ENCODE measurements at places on chromosomes 6 and 20.

- DNase-seq: no peak
Observed at GRCh38 chr20:1294497-1294896, 28.4 kb downstream of the SNPH start.

GRCh38 chr20:34791289-34792020 lies 34.0 kb downstream of the NCOA6 start:
- peak; percentile 27 for DNase-seq

GRCh38 chr6:145626857-145627256 lies 108.5 kb downstream of the EPM2A start:
- DNase-seq: no peak

GRCh38 chr6:139520321-139520768 lies 145.9 kb upstream of the CITED2 start:
- DNase-seq: no peak

GRCh38 chr6:157300436-157300835 lies 22.9 kb downstream of the TMEM242 start:
- DNase-seq: no peak

- DNase-seq: no peak
Observed at GRCh38 chr6:132643547-132643946, 15.4 kb downstream of the TAAR1 start.

DNA sequence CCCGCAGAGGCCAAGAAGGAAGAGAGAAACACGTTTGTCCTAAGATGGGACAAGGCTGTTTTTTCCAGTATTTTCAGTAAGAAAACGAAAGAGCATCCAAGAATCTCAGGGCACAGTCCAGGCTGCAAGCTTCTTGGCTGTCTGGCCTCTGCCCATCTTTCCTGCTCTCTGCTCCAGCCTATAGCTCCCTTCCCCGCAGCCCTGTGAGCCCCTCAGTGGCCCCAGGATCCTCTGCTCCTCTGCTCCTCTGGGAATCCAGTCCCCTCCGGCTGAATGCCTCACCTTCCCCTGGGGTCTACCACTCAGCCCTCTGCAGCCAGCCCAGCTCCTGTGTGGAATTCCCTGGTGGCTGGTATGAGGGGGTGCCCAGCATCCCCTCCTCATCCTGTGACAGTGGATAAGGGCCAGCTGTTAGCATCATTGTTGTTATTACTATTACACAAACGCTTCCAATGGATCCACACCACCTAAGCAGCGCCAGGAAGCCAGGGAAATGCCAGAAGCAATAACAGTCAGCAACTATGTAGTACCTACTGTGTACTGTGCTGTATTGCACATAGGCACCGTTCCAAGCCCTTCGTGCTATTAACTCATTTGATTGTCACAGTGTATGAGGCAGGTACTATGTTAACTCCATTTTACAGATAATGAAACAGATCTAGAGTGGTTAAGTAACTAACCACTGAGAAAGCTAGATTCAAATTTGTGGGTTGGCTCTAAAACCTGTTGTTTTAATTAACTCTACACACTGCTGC lies 60.3 kb upstream of the PTPN1 start:
- DNase-seq: no peak

DNA sequence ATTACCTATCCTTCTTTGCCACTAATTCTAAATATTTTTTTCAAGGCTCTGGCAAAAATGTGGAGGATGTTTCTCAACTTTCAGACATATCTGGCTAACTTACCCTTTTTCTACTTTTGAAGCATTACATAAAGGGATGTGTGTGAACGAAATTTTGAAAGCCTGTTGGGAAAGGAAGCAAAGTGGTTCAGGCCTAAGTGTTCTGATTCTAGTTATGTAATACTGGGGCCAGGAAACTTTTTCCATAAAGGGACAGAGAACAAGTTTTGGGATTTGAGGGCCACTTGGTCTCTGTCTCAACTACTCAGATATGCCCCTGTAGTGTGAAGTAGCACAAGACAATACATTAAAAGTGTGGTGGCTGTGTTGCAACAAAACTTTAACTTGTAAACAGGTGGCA lies 721.8 kb downstream of the PHF3 start:
- no peak for DNase-seq

DNA sequence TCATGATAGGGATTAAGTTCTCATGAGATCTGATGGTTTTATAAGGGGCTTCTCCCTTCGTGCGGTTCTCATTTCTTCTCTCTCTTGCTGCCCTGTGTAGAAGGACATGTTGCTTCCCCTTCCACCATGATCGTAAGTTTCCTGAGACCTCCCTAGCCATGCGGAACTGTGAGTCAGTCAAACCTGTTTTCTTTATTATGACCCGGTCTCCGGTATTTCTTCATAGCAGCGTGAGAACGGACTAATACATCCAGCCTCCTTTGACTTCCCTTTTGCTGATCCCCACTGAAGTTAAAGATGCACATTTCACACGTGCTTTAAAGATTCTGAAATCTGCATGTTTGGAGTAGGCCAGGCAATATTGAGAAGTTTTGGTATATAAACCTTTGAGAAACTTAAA lies 543.1 kb downstream of the PRKN start:
- no peak for DNase-seq

GRCh38 chr6:17831135-17831534 lies 124.4 kb upstream of the NUP153 start:
- no peak for DNase-seq

GRCh38 chr6:118968416-118968815 lies 33.5 kb upstream of the MCM9 start:
- DNase-seq: no peak

DNA sequence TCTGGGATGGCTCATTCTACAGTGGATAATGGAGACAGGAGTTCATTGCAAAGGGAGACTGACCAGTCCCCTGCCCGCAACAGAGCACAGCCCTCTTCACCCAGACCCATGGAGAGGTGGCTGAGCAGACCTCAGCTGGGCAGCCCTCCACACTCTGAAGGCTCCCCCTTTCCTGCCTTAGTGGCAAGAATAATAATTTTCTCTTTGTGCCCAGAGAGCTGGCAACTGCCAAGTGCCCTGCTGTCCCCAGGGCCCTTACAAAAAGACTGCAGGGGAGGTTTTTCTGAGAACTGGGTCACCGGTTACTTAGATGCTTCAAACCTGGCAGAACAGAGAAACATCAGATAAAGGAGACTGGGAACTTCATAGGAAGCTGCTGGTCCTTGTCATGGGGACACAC lies 35.4 kb upstream of the ZNFX1 start:
- DNase-seq: no peak

GRCh38 chr6:12363651-12364381 lies 73.7 kb downstream of the EDN1 start:
- DNase-seq: no peak

DNA sequence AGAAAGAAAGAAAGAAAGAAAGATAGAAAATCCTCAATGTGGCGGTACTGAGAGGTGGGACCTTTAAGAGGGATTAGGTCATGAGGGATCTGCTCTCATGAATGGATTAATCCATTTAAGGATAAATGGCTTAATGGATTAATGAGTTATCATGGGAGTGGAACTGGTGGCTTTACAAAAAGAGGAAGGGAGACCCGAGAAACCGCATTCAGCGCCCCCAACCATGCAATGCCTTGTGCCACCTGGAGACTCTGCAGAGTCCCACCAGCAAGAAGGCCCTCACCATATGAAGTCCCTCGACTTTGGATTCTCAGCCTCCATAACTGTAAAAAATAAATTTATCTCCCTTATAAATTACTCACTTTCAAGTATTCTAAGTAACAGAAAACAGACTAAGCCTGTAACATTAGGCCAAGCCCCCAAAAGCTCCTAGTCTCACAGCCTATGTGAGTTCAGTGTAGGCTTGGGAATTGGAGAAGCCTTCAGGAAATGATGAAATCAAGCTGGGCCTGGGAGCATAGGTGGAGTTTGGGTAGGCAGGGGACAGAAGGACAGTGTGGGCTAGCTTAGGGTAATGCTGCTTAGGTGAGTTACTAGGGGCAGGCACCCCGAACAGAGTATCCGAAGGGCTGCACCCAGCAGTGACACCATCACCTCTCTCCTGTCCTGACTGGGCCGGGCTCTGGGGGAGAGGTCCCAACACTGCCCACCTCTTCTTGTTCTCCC lies 36.2 kb upstream of the RNF24 start:
- DNase-seq: no peak

DNA sequence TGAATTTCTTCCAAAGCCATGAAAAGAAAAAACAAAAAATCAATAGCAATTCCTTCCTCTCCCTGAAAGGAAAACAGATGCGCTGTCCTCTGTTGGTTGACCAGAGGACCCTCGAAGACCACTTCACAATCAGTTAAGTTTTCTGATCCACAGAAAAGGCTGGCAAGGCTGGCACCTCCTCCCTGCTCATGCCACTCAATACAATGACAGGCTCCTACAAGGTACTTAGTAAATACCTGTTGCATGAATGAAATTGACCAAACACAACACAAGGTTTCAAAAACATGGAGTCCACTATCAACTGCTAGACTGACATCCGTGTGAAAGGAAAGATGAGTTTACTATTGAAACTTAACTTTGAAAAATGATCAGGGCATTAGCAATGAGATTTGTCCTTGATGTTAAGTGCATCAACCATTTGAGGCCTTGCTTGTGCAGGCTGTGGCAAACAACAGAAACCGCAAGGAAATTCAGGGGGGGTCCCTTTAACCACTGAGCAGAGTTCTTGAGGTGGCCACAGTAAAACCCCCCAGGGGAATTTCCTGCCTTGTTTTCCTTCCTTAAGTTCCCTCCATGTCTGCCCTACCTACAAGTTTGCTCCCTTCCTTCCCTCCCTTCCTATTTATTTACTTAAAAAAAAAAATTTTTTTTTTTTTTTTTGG lies 27.9 kb upstream of the RTF2 start:
- peak; percentile 21 for DNase-seq

- DNase-seq: no peak
Observed at GRCh38 chr20:10423735-10424134, 10.3 kb downstream of the MKKS start.

DNA sequence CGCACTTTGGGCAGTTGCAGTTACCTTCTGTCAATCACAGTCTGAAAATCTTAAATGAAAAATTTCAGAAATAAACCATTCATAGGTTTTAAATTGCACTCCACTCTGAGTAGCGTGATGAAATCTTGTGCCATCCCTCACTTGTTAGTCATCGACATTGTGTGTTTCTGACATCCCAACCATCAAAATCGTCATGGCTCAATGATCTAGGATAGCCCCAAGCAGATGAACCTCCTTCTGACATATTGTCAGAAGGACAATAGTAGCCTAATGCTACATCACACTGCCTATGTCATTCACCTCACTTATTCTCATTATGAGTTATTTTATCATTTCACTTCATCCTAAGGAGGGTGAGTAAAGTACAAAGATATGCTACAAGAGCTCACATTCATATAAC lies 284.8 kb downstream of the PTPRK start:
- DNase-seq: no peak

DNA sequence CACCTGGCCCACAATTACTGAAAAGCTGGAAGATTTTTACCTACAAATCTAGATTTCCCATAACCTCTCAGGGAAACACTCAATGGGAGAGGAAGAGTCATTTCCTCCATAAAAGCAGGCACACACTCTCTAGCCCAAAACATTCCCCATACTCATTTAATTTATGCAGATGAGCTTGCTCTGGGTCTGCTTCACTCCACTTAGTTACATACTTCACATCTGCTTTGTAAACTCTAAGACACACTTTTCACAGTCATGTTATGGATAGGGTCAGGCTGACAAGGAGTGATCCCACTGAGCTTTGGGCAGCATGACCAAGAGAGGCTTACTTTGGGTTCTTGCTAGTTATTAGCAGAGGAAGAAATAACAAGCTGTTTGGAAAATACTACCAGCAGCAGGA lies 27.4 kb downstream of the TRPC4AP start:
- DNase-seq: no peak

- no peak for DNase-seq
Observed at GRCh38 chr6:14742680-14743079, 503.2 kb upstream of the JARID2 start.

DNA sequence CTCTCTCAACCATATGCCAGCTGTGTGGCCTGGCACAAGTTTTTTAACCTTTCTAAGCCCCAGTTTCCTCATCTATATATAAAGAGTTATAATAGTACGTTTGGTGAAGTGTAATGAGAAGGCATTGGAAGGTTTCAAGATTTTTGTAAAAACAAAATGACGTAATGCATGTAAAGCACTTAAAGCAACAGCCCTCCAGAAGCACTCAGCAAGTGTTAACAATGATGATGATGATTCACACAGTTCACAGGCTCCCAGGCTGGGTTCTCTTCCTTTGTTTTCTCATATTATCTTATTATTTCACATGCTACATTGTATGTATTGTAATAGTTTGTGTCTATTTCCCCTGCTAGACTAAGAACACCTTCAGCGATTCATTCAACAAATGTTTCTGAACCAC lies 6.2 kb downstream of the CEP250 start:
- DNase-seq: no peak

DNA sequence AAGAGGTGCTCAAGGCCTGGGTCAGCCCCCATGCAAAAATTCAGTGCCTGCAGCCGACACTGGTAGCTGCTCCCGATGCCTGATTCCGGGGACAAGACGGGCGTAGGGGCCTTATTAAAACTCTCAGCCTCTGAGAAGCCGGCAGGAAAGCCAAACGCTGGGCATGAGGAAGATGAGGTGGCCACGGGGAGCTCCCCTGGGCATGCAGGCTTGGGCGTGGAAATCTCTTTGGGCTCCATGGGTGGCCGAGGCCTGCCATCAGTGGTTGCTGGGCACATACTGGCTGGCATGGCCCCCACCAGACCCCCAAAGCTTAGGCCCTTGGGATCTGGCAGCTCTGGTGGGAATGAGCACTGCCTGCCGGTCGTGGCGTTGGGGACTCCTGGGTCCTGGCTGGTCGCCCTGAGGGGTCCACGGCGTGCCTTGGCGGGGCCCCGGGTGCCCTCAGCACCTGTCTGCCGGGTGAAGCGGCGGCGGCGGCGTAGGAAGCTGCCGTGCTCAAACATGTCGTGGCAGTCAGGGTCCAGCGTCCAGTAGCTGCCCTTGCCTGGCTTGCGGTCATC lies 586 bp downstream of the FOXS1 start:
- no peak for DNase-seq
